DMS53 (cell line): ENCODE measurements at places on chromosomes 12 and 14.

- DNase-seq: peak; percentile 49
Observed at GRCh38 chr12:56267443-56268071, 815 bp downstream of the COQ10A start.

DNA sequence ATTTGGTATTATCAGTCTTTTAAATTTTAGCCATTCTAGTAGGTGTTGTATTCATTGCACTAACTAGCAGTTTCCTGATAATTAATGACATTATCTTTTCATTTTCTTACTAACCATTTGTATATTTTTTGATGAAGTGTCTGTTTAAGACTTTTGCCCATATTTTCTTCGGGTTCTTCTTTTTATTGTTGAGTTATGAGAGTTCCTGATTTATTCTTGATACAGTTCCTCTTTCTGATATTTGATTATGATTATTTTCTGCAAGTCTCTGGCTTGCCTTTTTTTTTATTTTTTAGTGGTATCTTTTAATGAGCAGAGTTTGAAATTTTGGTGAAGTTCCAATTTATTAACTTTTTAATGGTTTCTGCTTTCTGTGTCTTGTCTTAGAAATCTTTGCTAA is 6.2 kb upstream of the RNU6-7 start:
- no peak for DNase-seq

DNA sequence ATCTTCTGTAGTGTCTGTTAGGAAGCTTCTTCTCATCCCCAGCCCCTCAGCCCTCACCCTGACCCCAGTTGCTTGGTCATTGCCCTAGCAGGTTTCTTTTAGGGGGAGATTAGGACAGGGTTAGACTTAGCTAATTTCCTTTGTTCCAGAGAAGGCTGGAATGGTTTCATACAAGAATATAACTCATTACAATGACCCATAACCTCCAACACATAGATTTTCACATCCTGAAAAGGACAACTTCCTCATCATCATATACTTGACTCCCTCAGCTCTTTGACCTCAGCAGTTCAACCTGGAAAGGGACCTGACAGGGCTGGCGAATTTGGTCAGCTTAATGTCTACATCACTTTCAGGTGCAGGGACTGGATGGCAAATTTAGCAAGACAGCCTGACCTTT is 8.0 kb upstream of the BHLHE41 start:
- DNase-seq: no peak

DNA sequence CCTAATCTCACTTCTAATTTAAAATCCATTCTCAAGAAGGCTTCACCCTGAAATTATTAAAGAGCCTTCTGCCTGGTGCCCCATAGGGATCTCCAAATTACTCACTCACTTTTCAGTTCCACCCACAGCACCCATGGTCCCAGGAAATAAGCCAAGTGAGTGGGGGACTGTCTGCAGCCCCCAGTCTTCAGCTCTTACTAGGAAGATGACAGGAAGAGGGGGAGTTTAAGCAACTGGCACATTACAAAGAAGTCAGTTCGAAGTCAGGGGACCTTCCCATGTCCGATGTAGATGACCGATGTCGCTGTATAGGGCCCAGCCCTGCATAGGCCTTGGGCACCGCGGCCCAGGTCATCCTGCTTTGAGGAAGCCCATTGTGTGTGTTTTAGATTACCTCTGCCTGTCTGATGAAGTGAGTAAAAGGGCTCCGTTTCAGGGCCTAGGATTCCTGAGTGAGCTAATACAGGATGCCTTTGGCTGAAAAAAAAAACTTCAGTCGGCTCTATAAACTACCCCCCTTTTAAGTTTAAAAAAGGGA is 1.9 kb downstream of the ACTN1 start:
- peak; percentile 42 for DNase-seq

DNA sequence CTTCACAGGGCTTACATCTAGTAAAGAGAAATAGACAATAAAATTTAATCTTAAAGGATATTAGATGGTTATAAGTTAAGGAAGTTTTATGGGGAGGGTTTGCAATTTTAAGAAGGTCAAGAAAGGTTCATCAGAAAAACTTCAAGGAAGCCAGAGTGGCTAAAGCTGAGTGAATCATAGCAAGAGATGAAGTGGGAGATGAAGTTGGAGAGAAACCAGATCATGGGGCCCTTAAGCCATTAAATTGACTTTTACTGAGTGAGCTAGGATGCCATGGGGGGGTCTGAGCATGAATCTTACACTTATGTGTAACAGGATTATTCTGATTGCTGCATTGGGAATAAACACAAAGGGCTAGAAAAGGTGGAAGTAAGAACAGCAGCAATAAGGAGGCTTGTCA is 189.2 kb downstream of the LRIG3 start:
- no peak for DNase-seq

DNA sequence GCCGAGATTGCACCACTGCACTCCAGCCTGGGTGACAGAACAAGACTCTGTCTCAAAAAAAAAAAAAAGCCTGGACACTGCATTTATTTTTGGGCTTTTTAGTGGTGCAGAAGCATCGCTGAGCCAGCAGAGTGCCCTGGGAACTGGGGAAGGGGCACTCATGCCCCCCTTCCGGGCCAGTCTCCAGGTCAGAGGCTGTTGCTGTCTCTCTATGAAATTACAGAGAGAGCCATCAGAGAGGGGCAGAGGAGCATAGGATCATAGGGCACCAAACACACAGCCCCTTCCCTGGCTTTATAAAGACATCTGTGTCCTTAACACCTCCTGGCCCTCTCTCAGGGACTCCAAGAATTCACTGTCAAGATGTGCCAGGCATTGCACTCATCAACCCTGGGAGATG is 195.8 kb downstream of the CALM1 start:
- no peak for DNase-seq

DNA sequence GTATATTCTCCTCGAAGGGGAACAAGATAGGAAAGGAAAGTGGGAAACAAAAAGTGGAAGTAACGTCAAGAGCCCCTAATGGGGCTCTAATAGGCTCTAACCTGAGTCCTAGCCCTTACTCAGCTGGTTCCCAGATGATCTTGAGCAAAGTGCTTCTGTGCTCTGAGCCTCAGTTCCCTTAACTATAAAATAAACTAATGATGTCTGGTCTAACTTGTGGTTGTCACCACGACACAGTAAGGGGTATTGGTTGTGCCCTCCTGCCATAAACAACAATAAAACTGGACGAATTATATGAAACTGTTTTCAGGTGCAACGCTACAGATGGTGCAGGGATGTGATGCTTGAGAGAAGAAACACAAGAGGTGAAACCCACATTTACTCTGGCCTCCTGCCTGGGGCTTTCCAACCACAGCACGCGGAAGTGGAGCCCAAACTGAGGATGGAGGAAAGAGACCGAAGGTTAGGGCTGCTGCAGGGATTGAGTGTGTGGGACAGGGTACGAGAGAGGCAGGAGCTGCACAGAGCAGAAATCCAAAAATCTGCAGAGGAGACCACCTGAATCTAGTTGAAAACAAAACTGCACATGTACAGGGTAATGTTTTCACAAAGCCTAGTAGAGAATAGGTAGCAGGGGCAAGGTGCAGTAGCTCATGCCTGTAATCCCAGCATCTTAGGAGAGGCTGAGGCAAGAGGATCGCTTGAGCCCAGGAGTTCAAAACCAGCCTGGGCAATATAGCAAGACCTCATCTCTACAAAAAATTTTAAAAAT is 45.6 kb upstream of the BCL2L14 start:
- no peak for DNase-seq

- peak; percentile 24 for DNase-seq
Observed at GRCh38 chr14:92387578-92387977, 64.6 kb downstream of the SLC24A4 start.

GRCh38 chr14:75627406-75627805 is 33.3 kb downstream of the ERG28 start:
- DNase-seq: no peak

DNA sequence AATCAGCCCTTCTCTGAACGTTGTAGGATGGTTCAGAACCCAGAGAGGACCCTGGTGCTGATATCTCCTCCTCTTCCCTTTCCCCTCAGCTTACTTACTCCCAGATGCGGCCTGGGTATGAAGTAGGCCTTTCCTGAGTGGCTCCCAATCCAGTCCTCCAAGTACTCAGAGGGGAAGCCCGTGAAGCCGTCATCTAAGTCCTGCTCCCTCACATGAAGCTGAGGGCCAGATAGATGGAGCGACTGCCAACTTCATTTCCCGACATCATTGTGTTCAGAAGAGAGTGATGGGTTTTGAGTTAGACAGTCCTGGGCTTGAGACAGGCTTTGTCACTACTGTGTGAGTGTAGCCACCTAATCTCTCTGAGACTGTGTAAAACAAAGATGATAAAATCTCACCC is 2.7 kb downstream of the APOLD1 start:
- peak; percentile 58 for DNase-seq

GRCh38 chr14:99968941-99969340 is 96.3 kb upstream of the EVL start:
- no peak for DNase-seq

DNA sequence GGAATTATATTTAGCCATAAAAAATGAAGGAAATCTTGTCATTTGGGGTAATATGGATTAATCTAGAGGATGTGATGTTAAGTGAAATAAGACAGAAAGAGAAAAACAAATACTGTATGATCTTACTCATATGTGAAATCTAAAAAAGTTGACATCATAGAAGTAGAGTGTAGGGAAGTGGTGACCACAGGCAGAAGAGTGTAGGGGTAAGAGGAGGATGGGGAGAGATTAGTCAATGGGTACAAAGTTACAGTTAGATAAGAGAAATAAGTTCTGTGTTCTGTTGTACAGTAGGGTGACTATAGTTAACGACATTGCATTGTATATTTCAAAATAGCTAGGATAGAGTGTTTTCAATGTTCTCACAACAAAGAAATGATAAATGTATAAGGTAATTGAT is 87.0 kb downstream of the TSHR start:
- DNase-seq: no peak

DNA sequence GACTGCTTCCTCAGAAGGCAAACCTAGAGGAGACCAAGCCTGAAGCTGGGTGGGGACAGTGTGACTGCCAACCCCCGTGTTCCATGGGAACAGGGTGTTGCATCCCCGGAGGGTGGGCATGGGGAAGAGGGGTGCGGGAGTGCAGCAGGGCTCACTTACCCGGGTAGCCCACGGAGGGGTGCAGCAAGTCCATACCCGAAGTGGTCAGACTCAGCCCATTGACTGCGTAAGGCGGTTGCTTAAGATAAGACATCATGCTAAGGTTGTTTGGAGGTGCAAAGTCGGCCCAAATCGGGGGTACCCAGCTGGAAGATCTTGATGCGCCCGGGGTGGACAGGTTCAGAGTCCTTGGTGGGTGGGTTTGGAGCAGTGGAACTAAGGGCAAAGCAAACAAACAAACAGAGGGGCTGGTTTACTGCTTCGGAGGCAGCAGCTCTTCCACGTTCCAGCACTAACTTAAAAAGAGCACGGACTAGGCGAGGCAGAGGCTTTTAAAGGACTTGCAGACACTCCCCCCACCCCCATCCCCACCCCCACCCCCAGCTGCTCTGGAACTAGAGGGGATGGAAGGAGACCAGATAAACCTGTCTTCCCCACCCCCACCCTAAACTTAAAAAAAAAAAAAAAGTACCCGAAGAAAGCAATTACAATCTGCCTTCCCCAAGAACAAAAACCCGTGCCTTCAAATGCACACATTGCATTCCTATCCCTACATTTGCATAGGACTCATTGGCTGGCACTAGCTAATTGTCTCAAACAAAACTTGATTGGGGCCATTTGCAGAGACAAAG is 4.9 kb downstream of the OTX2 start:
- DNase-seq: no peak

GRCh38 chr12:50088577-50089335 is 3.6 kb downstream of the SMARCD1 start:
- DNase-seq: peak; percentile 88

GRCh38 chr12:64171715-64172114 is 50.4 kb downstream of the KICS2 start:
- DNase-seq: no peak

GRCh38 chr12:47763481-47764346 is 5.0 kb upstream of the RAPGEF3 start:
- no peak for DNase-seq

- DNase-seq: no peak
Observed at GRCh38 chr12:53603804-53604203, 22.4 kb downstream of the ATF7 start.

DNA sequence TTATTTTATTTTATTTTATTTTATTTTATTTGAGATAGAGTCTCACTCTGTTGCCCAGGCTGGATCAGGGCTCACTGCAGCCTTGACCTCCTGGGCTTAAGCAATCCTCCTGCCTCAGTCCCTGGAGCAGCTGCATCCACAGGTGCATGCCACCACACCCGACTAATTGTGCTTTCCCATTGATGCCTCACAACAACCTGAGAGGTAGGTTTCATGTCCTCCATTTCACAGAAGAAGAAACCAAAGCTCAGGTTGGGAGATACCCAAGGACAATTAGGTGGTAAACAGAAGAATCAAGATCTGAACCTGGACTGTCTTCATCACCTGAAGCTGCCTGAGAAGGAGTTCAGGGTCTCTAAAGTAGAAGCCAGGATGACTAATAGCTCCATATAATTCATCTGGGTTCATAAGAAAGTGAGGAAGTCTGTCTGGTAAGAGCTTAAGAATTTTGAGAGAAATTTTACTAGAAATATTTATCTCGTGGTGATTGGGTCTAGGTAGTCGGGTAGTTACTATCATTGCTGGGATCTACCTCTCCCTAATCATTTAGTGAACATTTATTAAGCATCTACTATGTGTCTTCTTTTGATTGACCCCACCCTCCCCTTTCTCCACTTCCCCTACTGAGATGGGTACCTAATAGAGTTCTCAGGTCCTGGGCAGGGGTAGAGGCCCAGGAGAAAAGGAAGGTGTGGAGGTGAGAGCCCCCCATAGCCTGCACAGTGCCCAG is 23.2 kb upstream of the ATP5MC2 start:
- no peak for DNase-seq

GRCh38 chr14:36065831-36066230 is 110.7 kb downstream of the PTCSC3 start:
- DNase-seq: no peak

DNA sequence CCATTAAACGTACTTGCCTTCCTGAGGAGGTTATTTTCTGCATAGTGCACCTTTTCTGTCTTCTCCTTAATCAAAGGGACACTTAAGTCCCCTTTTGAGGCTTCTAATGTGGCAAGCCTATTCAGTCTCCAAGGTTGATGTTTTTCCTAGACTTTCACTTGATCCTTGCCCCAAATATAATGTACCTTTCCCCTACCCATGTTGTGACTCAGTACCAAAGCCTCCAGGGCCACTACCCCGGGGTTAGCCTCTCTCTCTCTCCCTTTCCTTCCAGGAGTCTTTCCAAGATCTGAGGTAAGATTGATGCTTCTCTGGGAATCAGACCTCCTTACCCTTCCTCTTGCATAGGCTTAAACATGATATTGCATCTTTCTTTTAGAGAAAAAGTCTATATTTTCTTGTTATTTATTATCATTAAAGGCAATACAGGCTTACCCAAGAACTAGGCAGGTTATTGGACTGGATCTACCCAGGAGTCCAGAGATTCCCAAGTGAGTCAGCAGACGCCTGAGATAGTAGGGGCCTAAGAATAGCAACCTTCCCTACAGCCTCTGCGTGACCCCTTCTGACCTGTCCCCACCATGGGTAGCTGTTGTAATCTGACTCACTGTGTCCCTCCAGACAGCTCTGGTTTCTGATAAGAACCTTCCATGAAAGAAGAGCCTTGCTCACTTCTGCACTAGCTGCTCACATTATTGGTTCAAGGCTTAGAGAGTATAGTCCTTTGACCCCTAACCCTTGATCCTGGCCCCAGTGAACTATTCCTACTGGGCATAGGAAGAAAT is 172.9 kb downstream of the ZFP36L1 start:
- no peak for DNase-seq

GRCh38 chr14:71380271-71380670 is 473.0 kb downstream of the PCNX1 start:
- DNase-seq: no peak
